ENCODE measurements at places on chromosomes 13 and 19.

DNA sequence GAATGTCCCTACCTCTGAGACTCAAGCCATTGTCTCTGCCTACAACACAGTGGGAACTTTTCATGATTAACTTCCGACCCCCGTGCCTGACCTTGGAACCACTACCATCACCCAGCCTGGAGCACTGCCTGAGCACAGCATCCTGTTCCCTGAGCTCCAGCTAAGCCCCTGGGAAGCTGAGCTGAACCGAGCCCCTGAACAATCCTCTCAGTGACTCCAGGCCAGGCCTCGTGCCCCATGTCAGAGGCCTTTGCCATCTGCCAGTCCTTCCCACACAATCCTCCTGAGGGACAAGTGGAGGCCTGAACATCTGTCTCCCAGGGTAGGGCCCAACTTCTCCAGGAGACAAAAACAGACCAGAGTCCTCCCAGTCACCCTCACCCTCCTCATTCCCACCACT lies 17.5 kb downstream of the CEACAM3 start:
- no peak for DNase-seq

- no peak for DNase-seq
Observed at GRCh38 chr13:39196965-39197646, 158.8 kb downstream of the NHLRC3 start.

DNA sequence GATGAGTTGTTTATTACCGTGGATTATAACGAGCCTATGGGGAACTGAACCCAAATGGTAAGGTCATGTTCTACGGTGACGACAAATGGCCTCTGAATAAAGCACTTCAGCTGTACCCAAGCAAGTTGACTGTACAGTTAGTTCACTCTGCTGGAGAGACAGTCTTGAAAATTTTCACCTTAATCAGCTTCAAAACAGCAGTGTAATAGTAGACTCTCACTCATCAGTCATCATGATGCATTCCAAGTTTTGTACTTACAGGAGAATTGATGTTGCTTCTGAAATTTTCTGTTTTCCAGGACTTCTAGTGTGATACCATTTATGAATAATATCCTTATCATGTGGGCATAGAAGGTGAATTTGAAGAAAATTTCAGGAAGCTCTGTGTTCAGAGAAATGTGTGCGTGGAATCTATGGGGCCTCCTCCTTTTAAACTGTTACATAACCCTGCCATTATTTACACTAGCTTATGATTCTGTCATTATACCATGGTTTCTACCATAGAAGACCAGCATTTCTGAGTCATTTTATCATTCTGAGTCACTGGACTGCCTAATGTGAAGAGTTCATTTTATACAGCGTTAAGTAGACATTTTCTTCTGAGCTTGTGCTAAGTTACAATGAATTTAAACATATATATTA lies 96.9 kb downstream of the WDFY2 start:
- no peak for DNase-seq

DNA sequence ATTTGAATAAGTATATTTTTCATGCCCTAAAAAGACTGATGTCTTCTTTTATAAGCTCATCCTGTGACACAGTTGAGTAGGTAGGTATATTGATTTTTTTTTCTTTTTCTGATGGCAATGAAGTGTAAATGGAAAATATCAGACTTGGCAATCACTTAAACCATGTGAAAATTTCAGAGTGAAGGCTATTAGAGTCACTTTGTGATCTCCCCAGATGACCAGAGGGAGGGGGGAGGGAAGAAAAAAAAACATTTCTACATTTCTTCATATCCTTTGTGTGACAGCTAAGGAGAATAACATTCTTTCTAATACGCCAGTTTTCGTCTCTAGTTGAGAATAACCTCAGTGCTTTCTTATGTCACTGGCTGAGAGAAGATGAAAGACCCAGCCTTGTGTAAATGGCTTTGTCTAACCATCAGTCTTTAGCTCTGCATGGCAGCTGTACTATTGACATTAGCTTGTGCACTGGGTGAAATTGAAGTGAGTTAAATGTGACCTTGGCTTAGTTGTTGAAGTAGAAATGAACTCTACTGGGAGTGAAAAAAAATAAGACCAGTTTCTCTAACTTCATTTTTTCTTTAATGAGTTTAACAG lies 332.1 kb upstream of the DACH1 start:
- DNase-seq = no peak

GRCh38 chr13:106415442-106415841 lies 120.0 kb downstream of the EFNB2 start:
- no peak for DNase-seq

GRCh38 chr19:31881988-31882387 lies 463.4 kb upstream of the ZNF507 start:
- DNase-seq = no peak

- no peak for DNase-seq
Observed at GRCh38 chr19:55700813-55701212, 25.8 kb downstream of the EPN1 start.

DNA sequence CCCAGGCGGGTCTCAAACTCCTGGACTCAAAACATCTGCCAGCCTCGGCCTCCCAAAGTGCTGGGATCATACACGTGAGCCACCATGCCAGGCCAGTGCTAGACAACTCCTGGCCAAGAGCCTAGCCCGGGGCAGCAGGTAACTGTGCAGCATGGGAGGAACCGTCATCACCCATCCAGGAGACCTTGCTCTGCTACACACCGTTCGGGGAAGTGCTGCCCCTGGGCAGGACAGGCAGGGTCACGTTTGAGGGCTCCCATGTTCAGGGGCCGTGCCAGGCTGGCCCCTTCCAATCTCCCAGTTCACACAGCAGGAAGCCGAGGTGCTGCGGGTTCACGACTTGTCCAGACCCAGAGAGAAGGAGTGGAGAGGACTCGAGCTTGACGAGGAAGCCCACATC lies 35.1 kb downstream of the NAXD start:
- no peak for DNase-seq

DNA sequence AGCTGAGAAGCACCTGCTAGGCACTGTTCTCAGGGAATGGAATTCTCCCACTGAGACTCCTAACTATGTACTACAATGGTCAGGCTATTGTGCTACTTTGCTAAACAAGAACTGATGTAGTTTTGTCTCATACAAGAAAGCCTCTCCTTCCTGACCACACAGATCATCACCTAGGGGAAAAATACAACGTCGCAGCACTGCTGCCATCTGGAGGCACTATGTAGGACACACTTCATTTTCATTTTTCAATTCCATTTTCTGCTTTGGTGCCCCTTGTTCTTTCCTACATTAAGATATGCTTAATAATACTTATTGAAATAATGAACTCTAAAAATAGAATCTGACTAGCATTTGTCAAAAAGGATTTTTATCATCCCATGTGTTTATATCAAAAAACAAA lies 21.1 kb downstream of the PROSER1 start:
- no peak for DNase-seq

- no peak for DNase-seq
Observed at GRCh38 chr13:99723878-99724277, 222.6 kb downstream of the TM9SF2 start.

DNA sequence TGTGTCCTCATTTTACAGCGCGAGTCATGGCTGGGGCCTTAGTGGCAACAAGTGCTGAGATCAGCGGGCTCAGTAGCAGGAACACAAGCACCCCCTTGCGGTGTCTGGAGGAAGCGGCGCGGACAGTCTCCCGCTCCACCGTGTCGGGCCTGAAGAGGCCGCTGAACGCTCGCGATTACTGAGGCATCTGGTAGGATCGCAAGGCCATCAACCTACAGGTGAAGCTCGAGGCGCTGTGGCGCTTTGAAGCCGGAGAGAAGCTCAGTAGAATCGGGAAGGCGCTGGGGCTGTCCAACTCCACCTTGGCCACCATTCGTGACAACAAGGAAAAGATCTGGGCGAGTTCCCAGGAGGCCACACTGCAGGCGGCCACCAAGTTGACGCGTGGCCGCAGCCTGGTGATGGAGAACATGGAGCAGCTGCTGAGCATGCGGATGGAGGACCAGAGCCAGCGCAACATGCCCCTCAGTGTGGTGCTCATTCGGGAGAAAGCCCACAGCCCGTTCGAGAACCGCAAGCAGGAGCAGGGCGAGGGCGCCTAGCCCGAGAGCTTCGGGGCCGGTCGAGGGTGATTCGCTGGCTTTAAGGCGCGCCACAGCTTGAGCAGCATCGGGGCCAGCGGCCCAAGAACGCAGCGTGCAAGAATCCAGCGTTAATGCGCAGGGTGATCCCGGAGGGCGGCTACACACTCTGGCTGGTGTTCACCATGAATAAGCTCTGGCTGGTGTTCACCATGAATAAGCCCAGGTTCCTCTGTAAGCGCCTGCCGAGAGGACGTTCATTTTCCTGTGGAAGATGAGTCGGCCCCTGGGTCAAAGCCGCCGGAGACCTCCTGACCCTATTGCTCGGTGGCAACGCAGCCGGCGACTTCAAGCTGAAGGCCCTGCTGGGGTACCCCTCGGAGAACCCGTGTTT lies 8.3 kb upstream of the MZF1 start:
- peak; percentile 85 for DNase-seq

- no peak for DNase-seq
Observed at GRCh38 chr19:27718234-27718633, 1494.7 kb downstream of the UQCRFS1 start.
